ENCODE measurements at places on chromosomes 4 and X. TPM values are rescaled to one million over a fixed set of nuclear protein-coding genes. Genes with fewer than 3 reads are reported as not detected.

Gene MAGEB17
- not detected for total RNA-seq

Gene PNMA6F
- under 0.01 TPM for total RNA-seq

Gene ADGRG2
- total RNA-seq, result 11.9 TPM

Gene L1CAM
- 0.28 TPM for total RNA-seq

Gene ETDB
- not detected for total RNA-seq

Gene RGS12
- 13.0 TPM for total RNA-seq

Gene CPE
- total RNA-seq, result 52.3 TPM

Gene LNX1
- total RNA-seq, result 1.6 TPM

Gene NEUROG2
- not detected for total RNA-seq

Gene AKAP4
- total RNA-seq, result not detected

Gene NOA1
- total RNA-seq, result 15.3 TPM

Gene DMRTC1B
- 0.14 TPM for total RNA-seq

Gene TEC
- total RNA-seq, result 2.9 TPM

Gene NCAPG
- total RNA-seq, result 60.5 TPM

Gene UGT2A3
- 0.38 TPM for total RNA-seq

Gene F8A2
- not detected for total RNA-seq

Gene GCNA
- 2.8 TPM for total RNA-seq

Gene RXFP1
- total RNA-seq, result 0.05 TPM

Gene EGF
- total RNA-seq, result 0.19 TPM

Gene NKX6-1
- under 0.01 TPM for total RNA-seq

Gene RPA4
- total RNA-seq, result 0.33 TPM

Gene CACNA1F
- total RNA-seq, result 0.61 TPM
